ENCODE measurements at places on chromosomes 1 and 21. TPM values are rescaled to one million over a fixed set of nuclear protein-coding genes. Genes with fewer than 3 reads are reported as not detected.

DNA sequence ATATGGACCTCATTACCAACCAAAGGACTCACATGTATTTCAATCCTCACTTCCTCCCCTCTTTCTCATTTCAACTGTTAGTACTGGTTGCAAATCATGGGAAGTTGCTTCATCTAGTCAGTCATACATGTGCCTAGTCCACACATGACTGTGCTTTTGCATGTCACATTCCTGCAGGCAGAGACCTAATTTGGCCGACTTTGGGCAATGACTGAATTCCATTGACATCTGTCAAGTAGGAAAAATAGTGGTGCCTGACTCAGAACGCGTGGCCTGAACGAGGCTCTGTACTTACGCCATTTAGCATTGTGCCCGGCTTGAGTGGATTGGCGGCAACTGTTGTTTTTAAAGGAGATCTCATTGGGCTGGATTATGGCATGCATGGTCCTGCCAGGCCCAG is 18.0 kb downstream of the PTPRU start:
- H3K27me3 ChIP-seq = no peaks in the 10 kb centered on the region
- H3K4me1 ChIP-seq = peaks cover 18% of the 10 kb centered on the region
- DNase-seq = no peak
- no peaks in the 10 kb centered on the region for H3K36me3 ChIP-seq
- no peak overlapping the region for H3K4me3 ChIP-seq

- H3K27ac ChIP-seq = no peak overlapping the region
- no peak overlapping the region for H3K4me3 ChIP-seq
- H3K4me1 ChIP-seq = no peaks in the 10 kb centered on the region
- H3K36me3 ChIP-seq = peaks cover 41% of the 10 kb centered on the region
- H3K27me3 ChIP-seq = no peaks in the 10 kb centered on the region
- no peak for DNase-seq
Observed at GRCh38 chr1:234395297-234395696, 22.0 kb downstream of the COA6 start.

- no peak overlapping the region for H3K27ac ChIP-seq
- H3K36me3 ChIP-seq = no peaks in the 10 kb centered on the region
- H3K4me1 ChIP-seq = no peaks in the 10 kb centered on the region
- no peak overlapping the region for H3K4me3 ChIP-seq
- H3K27me3 ChIP-seq = peaks cover 19% of the 10 kb centered on the region
Observed at GRCh38 chr1:25150985-25151495, 81.3 kb downstream of the SYF2 start.

GRCh38 chr1:115453666-115454065 is 115.6 kb upstream of the NGF start:
- DNase-seq = no peak
- H3K4me1 ChIP-seq = peaks cover 3% of the 10 kb centered on the region

Gene KIF17
- polyA plus RNA-seq = 4.3 TPM

DNA sequence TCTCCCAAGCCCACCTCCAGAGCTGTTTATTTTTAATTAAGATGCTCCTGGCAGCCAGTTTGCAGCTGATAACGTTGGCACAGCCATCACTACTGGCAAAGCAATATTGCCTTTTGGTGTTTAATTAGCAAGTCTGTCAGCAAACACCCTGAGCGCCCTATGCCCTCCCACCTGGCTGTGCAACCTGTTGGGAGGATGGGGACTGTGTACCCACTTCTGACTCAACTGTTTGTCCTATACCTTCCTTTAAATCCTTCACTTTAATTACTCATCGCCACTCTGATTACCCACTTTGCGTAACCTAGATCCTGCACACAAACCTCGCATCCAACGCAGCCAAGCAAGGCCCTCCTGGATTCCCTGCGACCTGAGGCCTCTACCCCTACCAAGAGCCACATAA is 67.1 kb downstream of the BCAR3 start:
- no peaks in the 10 kb centered on the region for H3K27me3 ChIP-seq
- no peak for DNase-seq
- peak overlapping the region; percentile 98 for H3K27ac ChIP-seq
- H3K4me1 ChIP-seq = peaks cover 81% of the 10 kb centered on the region

DNA sequence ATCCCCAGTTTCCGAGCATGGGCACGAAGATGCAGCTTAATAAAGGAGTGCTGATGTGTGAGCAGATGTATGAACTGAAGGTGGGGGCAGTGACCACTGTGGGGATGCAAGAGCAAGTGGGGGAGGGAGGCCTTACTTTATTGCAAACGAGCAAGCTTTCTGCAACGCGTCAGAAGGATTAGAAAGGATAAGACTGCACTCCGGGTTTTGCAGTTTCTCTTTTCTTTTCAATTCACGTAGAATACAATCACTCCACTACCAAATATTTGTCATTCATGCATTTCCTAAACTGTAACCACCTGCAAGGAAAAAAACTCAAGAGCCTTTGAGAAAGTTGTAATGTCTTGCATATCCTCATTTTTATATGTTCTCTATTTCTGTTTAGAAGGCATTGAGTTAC is 4.3 kb upstream of the OR2C3 start:
- no peak for DNase-seq
- H3K4me3 ChIP-seq = no peak overlapping the region
- H3K4me1 ChIP-seq = no peaks in the 10 kb centered on the region
- no peaks in the 10 kb centered on the region for H3K36me3 ChIP-seq
- H3K27ac ChIP-seq = no peak overlapping the region
- H3K27me3 ChIP-seq = no peaks in the 10 kb centered on the region

GRCh38 chr1:231512147-231512698 is 16.2 kb upstream of the TSNAX start:
- no peaks in the 10 kb centered on the region for H3K36me3 ChIP-seq
- H3K27ac ChIP-seq = no peak overlapping the region
- H3K4me1 ChIP-seq = no peaks in the 10 kb centered on the region
- no peaks in the 10 kb centered on the region for H3K27me3 ChIP-seq
- DNase-seq = no peak

GRCh38 chr1:170168265-170168664 is 22.5 kb downstream of the NTMT2 start:
- DNase-seq = no peak
- no peaks in the 10 kb centered on the region for H3K27me3 ChIP-seq
- H3K27ac ChIP-seq = peak overlapping the region; percentile 27
- H3K4me3 ChIP-seq = peak overlapping the region; percentile 12

- H3K4me1 ChIP-seq = no peaks in the 10 kb centered on the region
- no peak overlapping the region for H3K27ac ChIP-seq
- H3K36me3 ChIP-seq = peaks cover 11% of the 10 kb centered on the region
- no peak for DNase-seq
- H3K27me3 ChIP-seq = no peaks in the 10 kb centered on the region
Observed at GRCh38 chr21:25887166-25887565, 152.4 kb downstream of the GABPA start.

- H3K36me3 ChIP-seq = no peaks in the 10 kb centered on the region
- no peak overlapping the region for H3K4me3 ChIP-seq
- DNase-seq = no peak
Observed at GRCh38 chr1:206128196-206128595, 11.0 kb upstream of the AVPR1B start.

- H3K27me3 ChIP-seq = no peaks in the 10 kb centered on the region
- H3K36me3 ChIP-seq = no peaks in the 10 kb centered on the region
- no peak for DNase-seq
- H3K27ac ChIP-seq = no peak overlapping the region
Observed at GRCh38 chr1:104348277-104348676, 598.6 kb downstream of the AMY1C start.

All from SK-N-SH (cell line).